CD4-positive, alpha-beta T cell treated with Interleukin-12 subunit alpha and Interleukin-12 subunit beta, for 1 hour (primary cell): ENCODE measurements at places on chromosomes 6 and 20.

DNA sequence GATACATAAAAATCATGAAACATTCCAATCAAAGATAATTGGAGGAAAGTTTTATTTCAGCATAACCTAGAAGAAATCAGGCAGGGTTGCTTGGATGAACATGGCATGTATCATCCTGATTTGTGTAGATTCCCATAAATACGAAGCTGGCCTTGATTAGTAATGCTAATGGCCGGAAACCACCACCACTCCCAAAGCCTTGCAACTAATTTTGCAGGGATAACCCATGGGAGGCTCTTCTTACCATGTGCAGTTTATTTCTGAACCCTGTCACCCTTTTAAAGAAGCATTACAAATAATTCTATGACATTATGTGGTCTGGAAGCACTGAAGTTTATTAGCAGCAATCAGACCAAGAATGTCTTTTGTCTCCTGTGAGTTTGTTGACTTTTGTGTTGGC, 80.8 kb downstream of the AIG1 start:
- no peak for DNase-seq

GRCh38 chr6:1766654-1767053, 156.9 kb downstream of the FOXC1 start:
- DNase-seq: no peak

- DNase-seq: no peak
Observed at GRCh38 chr6:149855040-149855654, 9.0 kb downstream of the LRP11 start.

DNA sequence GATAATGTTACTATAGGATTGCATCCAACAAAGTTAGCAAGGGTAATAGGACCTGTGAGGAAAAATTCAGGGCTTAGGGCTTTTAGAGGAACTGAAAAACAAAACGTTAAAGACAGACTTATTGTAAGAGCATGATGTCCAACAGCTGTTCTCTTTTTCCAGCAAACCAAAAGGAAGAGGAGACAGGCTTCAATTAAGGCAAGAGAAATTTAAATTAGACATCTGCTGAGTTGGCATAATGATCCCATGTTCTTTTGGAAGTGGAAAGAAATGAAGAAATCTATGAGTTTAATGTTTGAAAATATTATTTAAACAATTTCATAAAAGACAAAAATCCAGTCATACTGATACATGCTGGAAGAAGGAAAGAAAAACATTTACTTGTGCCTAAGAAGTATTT, 95.7 kb upstream of the HMGCLL1 start:
- no peak for DNase-seq

DNA sequence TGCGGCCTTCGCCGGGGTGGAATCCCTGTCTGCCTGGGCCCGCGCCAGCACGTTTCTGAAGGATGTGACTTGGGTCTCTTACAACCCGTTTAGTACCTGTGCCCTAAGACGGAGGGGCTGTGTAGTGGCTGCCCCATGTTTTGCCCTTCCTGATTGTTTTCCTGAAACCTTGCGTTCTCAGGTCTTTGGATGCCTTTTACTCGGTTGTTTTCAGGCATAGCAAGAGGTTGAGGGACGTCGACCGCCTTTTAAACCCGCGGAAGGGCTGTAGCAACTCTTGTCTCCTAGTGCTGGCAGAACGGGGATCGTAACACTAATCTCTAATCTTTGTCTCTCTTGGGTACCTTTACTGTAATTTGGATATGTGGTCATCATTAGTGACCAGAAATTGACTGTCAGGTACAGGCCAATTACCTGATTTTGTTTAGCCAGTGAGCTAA, 706 bp upstream of the NANP start:
- DNase-seq: no peak
